ENCODE measurements at places on chromosomes 16 and 17. TPM values are rescaled to one million over a fixed set of nuclear protein-coding genes. Genes with fewer than 3 reads are reported as not detected.

- no peak for DNase-seq
Measured at GRCh38 chr16:68355447-68356248, 44.8 kb downstream of the PRMT7 start.

- no peak for DNase-seq
Measured at GRCh38 chr17:80526116-80526910, 18.3 kb upstream of the RPTOR start.

GRCh38 chr17:14926526-14927122 is 338.5 kb downstream of the PMP22 start:
- DNase-seq = no peak

DNA sequence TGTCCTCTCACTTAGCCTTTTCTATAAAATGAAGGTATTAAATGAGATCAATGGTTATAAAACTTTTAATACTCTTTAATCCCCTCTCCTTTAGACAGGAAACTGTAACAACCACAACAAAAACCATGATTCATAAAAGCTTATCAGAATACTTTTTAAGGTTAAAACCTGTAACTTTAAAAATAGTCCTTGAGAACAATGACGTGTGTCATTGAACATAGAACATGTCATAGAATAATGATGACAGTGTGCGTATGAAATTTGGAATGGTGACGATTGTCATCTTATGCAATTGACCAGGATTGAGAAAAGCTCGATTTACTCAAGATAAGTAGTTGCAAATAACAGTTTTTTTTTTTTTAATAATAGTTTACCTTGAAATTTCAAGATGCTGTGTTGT is 94.1 kb downstream of the PLCG2 start:
- no peak for DNase-seq

C16orf92 gene
- polyA plus RNA-seq = not detected

- DNase-seq = no peak
Measured at GRCh38 chr16:78100112-78100467, 636 bp downstream of the WWOX start.

PRKAR1A gene
- polyA plus RNA-seq = 92.3 TPM

GRCh38 chr16:56269281-56269680 is 78.0 kb downstream of the GNAO1 start:
- peak; percentile 28 for DNase-seq

RAB26 gene
- 3.0 TPM for polyA plus RNA-seq

- no peak for DNase-seq
Measured at GRCh38 chr17:45291171-45291805, 25.5 kb downstream of the MAP3K14 start.

- no peak for DNase-seq
Measured at GRCh38 chr16:69600202-69600601, 34.4 kb downstream of the NFAT5 start.

GRCh38 chr17:57559634-57560318 is 185.3 kb downstream of the CCDC182 start:
- no peak for DNase-seq

DNA sequence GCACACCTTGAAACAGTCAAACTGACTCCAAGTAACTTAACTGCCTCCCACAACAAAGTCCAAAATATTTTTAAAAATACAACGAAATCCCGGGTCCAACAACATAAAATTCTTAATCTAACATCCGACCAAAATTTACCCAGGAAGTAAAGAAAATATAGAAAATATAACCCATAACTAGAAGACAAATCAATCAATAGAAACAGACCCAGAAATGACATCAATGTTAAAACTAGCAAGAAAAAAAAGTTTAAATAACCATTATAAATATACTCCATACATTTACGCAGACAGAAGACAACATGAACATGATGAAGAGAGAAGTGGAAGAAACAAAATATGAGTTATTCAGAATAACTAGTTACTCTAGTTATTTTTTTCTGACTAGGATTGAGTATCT is 3.7 kb downstream of the ZNF597 start:
- no peak for DNase-seq

SPEM1 gene
- not detected for polyA plus RNA-seq

DNA sequence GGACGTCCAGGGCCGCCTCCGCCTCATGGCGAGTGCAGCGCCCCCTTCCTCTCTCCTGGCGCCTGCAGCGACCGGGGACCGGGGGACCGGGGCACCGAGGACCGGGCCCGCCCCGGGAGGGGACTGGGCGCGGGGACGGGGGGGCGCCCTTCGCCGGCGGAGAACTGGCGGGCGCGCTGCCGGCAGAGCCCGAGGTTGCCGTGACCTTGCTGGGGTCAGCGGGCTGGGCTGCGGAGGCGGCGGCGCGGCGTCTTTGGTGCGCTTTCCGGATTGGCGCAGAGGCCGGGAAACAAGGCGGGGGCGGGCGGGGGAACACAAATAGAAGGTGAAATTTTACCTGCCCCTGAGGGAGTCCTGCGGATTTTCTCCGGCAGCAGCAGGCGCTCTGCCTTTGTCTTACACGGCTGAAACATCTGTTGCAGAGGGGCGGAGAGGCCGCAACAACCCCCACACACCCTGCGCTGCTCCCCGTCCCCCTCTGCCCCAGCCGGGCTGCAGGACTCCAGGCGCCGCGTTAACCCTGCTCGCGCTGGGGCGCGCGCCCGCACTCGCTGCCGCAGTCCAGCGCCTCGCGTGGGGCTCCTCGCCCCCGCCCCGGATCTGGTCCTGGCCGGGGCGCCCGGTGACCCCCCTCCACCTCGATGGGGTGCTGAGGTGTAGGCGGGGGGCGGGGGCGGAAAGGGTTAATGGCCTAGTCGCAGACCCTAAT is 53.5 kb downstream of the SREBF1 start:
- DNase-seq = peak; percentile 88
